ENCODE measurements at places on chromosomes 4 and X. TPM values are rescaled to one million over a fixed set of nuclear protein-coding genes. Genes with fewer than 3 reads are reported as not detected.
A peak's percentile ranks its signal among the peaks of the same experiment; 100 is the strongest.

GRCh38 chrX:6909396-6909795, 238.1 kb upstream of the STS start:
- no peaks in the 10 kb centered on the region for H3K36me3 ChIP-seq
- H3K27me3 ChIP-seq: no peaks in the 10 kb centered on the region
- H3K4me1 ChIP-seq: no peaks in the 10 kb centered on the region
- no peak overlapping the region for H3K4me3 ChIP-seq
- no peak for DNase-seq

- H3K27me3 ChIP-seq: no peaks in the 10 kb centered on the region
- no peaks in the 10 kb centered on the region for H3K36me3 ChIP-seq
- no peaks in the 10 kb centered on the region for H3K4me1 ChIP-seq
- H3K27ac ChIP-seq: no peak overlapping the region
- no peak overlapping the region for H3K4me3 ChIP-seq
- no peak for DNase-seq
These were observed 250.8 kb downstream of the INPP4B start for GRCh38 chr4:142595222-142595871.

DNA sequence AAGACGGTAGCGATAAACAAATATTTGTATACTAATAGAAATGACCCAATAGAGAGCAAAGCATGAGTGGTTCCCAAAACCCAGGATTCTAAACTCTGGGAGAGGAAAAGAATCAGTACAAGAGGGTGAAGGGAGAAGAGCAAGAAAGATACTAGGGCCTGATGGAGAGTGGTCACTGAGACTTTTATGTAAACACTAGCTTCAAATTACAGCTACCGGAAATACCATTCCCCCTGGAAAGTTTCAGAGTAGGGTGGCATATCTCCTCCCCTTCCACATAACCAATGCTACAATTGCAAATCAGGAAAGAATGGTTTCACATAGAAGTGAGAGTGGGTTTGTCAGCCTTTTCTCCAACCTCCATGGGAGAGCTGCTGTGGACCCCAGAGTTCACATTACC, 77.1 kb downstream of the EIF4E start:
- H3K27ac ChIP-seq: no peak overlapping the region
- no peaks in the 10 kb centered on the region for H3K36me3 ChIP-seq
- DNase-seq: no peak
- H3K27me3 ChIP-seq: peaks cover 4% of the 10 kb centered on the region
- H3K4me1 ChIP-seq: no peaks in the 10 kb centered on the region

GRCh38 chr4:141432000-141432712, 204.2 kb upstream of the IL15 start:
- no peaks in the 10 kb centered on the region for H3K27me3 ChIP-seq
- H3K4me1 ChIP-seq: no peaks in the 10 kb centered on the region
- H3K36me3 ChIP-seq: no peaks in the 10 kb centered on the region
- H3K4me3 ChIP-seq: no peak overlapping the region

- H3K36me3 ChIP-seq: peaks cover 28% of the 10 kb centered on the region
- DNase-seq: no peak
- peaks cover 76% of the 10 kb centered on the region for H3K4me1 ChIP-seq
- H3K4me3 ChIP-seq: peak overlapping the region; percentile 79
- H3K27me3 ChIP-seq: no peaks in the 10 kb centered on the region
These were observed 37.2 kb downstream of the ABLIM2 start for GRCh38 chr4:8121292-8122015.

DNA sequence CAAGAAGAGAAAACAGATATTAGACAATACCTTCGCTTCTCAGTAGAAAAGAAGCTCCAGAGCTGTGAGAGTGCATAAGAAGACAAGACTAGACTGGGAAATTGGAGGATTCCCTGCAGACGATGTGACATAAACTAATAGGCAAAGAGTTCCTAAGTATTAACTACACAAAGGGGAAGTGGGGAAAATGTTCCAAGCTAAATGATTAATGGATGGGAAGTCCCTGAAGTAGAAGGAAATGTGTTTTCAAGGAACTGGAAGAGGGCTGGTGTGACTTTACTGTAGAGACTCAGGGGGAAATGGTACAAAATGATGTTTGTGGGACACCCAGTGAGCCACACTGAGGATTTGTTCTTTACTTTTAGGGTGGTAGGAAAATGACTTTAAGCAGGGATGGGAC, 69.7 kb upstream of the DCLK2 start:
- H3K27ac ChIP-seq: no peak overlapping the region
- DNase-seq: no peak

GRCh38 chr4:69095301-69095731, 958 bp upstream of the UGT2B7 start:
- H3K4me1 ChIP-seq: no peaks in the 10 kb centered on the region
- no peaks in the 10 kb centered on the region for H3K36me3 ChIP-seq
- no peak overlapping the region for H3K4me3 ChIP-seq
- no peak for DNase-seq

DNA sequence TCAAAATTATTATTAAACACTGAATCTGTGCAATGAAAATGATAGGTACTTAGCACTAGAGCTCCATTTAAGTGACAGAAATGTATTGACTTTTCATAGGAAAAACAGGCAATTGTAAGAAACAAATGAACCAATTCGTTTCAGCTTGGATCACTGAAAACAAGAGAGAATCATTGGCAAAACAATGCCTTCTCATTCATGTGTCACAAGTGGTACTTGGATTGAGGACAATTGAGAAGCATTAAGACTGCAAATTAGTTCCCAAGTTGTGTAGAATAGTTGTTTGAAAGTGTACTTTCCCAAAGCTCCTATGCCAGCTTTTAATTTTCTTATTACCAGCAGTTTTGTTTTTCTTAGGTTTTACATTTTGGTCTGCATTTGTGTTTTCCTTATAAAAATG, 20.6 kb downstream of the CNKSR2 start:
- H3K27me3 ChIP-seq: no peaks in the 10 kb centered on the region
- no peaks in the 10 kb centered on the region for H3K4me1 ChIP-seq
- H3K36me3 ChIP-seq: no peaks in the 10 kb centered on the region
- H3K4me3 ChIP-seq: no peak overlapping the region

- H3K27me3 ChIP-seq: peaks cover 22% of the 10 kb centered on the region
- H3K27ac ChIP-seq: no peak overlapping the region
- no peak for DNase-seq
- H3K4me3 ChIP-seq: no peak overlapping the region
- no peaks in the 10 kb centered on the region for H3K4me1 ChIP-seq
- no peaks in the 10 kb centered on the region for H3K36me3 ChIP-seq
These were observed 203.8 kb upstream of the PSAPL1 start for GRCh38 chr4:7638489-7638888.

- H3K4me3 ChIP-seq: no peak overlapping the region
- no peak overlapping the region for H3K27ac ChIP-seq
- H3K36me3 ChIP-seq: no peaks in the 10 kb centered on the region
- H3K27me3 ChIP-seq: no peaks in the 10 kb centered on the region
These were observed 47.9 kb upstream of the PGRMC2 start for GRCh38 chr4:128335541-128335940.

DNA sequence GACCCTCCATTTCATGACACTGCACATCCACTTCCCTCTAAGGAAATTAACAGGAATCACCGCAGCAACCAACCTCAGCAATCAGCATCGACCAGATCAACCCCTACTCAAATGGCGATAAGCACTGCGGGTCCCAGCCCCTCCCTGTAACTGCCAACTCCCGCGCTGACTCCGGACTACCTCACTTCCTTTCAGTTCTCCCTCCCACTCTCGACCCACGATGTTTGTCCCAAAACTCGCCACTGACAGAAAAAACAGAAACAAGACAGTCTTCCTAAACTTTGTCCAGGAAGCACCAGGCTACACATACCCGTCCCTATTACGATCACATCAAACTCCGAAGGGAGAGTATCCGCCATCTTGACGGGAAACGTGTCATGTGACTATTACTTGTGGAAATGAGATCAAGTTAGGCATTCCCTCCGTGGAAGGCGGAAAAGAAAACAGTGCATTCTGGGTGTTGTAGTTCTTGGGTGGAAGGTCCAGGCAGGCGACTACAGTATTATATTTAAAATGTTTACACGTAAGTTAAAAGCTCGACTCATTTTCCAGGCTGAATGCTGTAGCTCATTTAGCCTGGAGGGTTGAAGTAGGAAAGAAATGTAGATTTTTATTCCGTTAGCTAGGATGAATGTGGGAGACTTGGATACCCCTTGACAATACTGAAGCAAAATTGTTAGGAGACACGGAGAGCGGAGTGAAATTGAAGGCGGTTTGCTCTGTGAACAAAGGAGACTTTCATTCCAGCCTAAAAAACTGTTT, at the start of gene CHM:
Gene CHM, minus strand, starts transcription at position 385 of the 762 bp plus-strand sequence. Its CDS starts 26 bp downstream, at position 359.
- no peaks in the 10 kb centered on the region for H3K27me3 ChIP-seq
- H3K4me3 ChIP-seq: peak within 1 kb of the TSS; percentile 75
- H3K36me3 ChIP-seq: no peaks in the 10 kb centered on the region
- H3K4me1 ChIP-seq: peaks cover 16% of the 10 kb centered on the region

GRCh38 chr4:158411269-158411668, 110.4 kb upstream of the RXFP1 start:
- H3K4me3 ChIP-seq: no peak overlapping the region
- no peaks in the 10 kb centered on the region for H3K36me3 ChIP-seq
- no peaks in the 10 kb centered on the region for H3K27me3 ChIP-seq
- H3K27ac ChIP-seq: no peak overlapping the region
- no peaks in the 10 kb centered on the region for H3K4me1 ChIP-seq
- DNase-seq: no peak

- H3K36me3 ChIP-seq: no peaks in the 10 kb centered on the region
- no peak for DNase-seq
- peak overlapping the region; percentile 41 for H3K27ac ChIP-seq
- no peak overlapping the region for H3K4me3 ChIP-seq
- H3K27me3 ChIP-seq: no peaks in the 10 kb centered on the region
These were observed 61.9 kb upstream of the MTM1 start for GRCh38 chrX:150506486-150506885.

GRCh38 chrX:143581240-143581639, 54.7 kb downstream of the SLITRK4 start:
- H3K4me3 ChIP-seq: no peak overlapping the region
- DNase-seq: no peak
- no peaks in the 10 kb centered on the region for H3K27me3 ChIP-seq
- H3K36me3 ChIP-seq: no peaks in the 10 kb centered on the region
- peak overlapping the region; percentile 46 for H3K27ac ChIP-seq

- H3K36me3 ChIP-seq: no peaks in the 10 kb centered on the region
- H3K4me1 ChIP-seq: no peaks in the 10 kb centered on the region
- no peaks in the 10 kb centered on the region for H3K27me3 ChIP-seq
- H3K27ac ChIP-seq: no peak overlapping the region
- no peak overlapping the region for H3K4me3 ChIP-seq
These were observed 80.1 kb downstream of the ANKRD50 start for GRCh38 chr4:124632439-124632838.

DNA sequence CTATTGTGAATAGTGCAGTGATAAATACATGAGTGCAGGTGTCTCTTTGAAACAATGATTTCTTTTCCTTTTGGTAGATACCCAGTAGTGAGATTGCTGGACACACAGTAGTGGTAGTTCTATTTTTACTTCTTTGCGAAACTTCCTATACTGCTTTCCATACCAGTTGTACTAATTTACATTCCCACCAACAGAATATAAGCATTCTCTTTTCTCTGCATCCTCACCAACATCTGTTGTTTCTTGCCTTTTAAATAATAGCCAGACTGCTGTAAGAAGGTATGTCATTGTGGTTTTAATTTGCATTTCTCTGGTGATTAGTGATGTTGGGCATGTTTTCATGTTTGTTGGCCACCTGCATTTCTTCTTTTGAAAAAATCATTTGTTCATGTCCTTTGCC, 105.9 kb downstream of the COL4A6 start:
- DNase-seq: no peak
- H3K4me1 ChIP-seq: no peaks in the 10 kb centered on the region
- H3K27me3 ChIP-seq: no peaks in the 10 kb centered on the region

DNA sequence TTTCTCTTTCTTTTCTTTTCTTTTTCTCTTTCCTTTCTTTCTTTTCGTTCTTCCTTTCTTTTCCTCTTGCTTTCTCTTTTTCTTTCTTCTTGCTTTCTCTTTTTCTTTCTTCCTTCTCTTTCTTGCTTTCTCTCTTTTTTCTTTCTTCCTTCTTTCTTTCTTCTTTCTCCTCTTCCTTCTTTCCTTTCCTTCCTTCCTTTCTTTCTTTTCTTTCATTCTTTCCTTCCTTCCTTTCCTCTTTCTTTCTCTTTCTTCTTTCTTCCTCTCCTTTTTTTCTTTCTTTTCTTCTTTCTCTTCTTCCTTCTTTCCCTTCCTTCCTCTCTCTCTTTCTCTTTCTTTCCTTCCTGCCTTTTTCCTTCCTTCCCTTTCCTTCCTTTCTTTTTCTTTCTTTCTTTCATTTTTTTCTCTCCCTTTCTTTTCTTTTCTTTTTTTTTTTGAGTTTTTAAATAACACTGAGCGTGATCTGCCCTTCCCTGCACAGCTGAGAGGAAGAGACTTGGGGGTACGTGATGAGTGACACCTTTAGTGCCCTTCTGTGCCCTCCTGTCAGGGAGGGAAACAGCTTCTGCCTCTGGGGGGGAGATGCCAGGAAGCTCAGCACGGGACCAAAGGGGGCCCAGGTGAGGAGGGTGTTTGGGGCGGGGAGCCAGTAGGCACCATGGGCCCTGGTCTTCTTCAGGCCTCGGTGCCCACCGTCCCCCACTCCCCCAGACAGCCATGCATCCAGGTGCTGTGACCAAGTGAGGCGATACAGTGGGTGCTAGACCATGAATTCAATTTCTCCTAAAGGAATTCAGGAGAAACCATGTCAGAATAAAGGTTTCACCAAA, 36.6 kb upstream of the CDKN2AIP start:
- no peaks in the 10 kb centered on the region for H3K27me3 ChIP-seq
- no peak for DNase-seq
- peak overlapping the region; percentile 62 for H3K4me3 ChIP-seq
- no peak overlapping the region for H3K27ac ChIP-seq

- no peaks in the 10 kb centered on the region for H3K4me1 ChIP-seq
- no peak for DNase-seq
- H3K27ac ChIP-seq: no peak overlapping the region
- no peak overlapping the region for H3K4me3 ChIP-seq
- H3K36me3 ChIP-seq: no peaks in the 10 kb centered on the region
- no peaks in the 10 kb centered on the region for H3K27me3 ChIP-seq
These were observed 2582.2 kb downstream of the PCDH7 start for GRCh38 chr4:33302321-33302720.

DNA sequence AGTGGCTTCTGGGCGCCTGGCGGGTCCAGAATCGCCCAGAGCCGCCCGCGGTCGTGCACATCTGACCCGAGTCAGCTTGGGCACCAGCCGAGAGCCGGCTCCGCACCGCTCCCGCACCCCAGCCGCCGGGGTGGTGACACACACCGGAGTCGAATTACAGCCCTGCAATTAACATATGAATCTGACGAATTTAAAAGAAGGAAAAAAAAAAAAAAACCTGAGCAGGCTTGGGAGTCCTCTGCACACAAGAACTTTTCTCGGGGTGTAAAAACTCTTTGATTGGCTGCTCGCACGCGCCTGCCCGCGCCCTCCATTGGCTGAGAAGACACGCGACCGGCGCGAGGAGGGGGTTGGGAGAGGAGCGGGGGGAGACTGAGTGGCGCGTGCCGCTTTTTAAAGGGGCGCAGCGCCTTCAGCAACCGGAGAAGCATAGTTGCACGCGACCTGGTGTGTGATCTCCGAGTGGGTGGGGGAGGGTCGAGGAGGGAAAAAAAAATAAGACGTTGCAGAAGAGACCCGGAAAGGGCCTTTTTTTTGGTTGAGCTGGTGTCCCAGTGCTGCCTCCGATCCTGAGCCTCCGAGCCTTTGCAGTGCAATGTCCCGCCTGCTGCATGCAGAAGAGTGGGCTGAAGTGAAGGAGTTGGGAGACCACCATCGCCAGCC, at the start of gene ATOH1:
Gene ATOH1, plus strand, starts transcription at position 422 of the 663 bp plus-strand sequence. Its CDS starts 174 bp downstream, at position 596.
- no peak within 1 kb of the TSS for H3K27ac ChIP-seq
- no peaks in the 10 kb centered on the region for H3K36me3 ChIP-seq
- H3K4me3 ChIP-seq: peak within 1 kb of the TSS; percentile 48
- peaks cover 9% of the 10 kb centered on the region for H3K27me3 ChIP-seq
- peaks cover 4% of the 10 kb centered on the region for H3K4me1 ChIP-seq

Gene SYNPO2
- 2,858 TPM for total RNA-seq

Gene TCEAL6
- not detected for total RNA-seq

Gene FHDC1
- 0.38 TPM for total RNA-seq

Gene PITX2
- 49.2 TPM for total RNA-seq

Gene STPG2
- total RNA-seq: not detected

Gene PRSS12
- total RNA-seq: 0.24 TPM
